T-helper 1 cell (primary cell): ENCODE measurements at places on chromosomes 16 and 17.

DNA sequence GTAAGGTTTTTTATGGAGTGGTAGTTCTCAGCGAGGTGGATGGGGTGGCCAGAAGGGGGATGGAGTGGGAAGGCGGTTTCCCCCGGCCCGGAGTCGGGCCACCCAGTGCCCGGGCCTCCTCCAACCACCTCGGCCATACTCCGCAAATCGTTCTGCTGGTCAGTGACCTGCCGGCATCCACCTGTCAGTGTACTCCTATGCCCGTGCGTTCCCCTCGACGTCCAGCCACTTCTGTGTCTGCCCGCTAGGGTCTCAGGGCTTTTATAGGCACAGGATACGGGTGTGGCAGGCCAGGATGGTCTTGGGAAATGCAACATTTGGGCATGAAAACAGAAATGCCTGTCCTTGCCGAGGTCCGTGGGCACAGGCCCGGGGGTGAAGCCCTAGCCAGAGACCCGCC, 19.3 kb upstream of the ASGR2 start:
- no peak for DNase-seq

GRCh38 chr17:28744972-28745785, 1.4 kb downstream of the TRAF4 start:
- DNase-seq = no peak

GRCh38 chr17:6061290-6061689, 8.9 kb upstream of the WSCD1 start:
- no peak for DNase-seq

GRCh38 chr16:8655184-8655717, 19.2 kb upstream of the ABAT start:
- no peak for DNase-seq

- no peak for DNase-seq
These were observed 28.1 kb downstream of the WSB1 start for GRCh38 chr17:27322026-27322425.

GRCh38 chr16:24820522-24820921, 25.2 kb upstream of the SLC5A11 start:
- DNase-seq = no peak
